SK-N-SH (cell line): ENCODE measurements at places on chromosomes 16 and 17.

DNA sequence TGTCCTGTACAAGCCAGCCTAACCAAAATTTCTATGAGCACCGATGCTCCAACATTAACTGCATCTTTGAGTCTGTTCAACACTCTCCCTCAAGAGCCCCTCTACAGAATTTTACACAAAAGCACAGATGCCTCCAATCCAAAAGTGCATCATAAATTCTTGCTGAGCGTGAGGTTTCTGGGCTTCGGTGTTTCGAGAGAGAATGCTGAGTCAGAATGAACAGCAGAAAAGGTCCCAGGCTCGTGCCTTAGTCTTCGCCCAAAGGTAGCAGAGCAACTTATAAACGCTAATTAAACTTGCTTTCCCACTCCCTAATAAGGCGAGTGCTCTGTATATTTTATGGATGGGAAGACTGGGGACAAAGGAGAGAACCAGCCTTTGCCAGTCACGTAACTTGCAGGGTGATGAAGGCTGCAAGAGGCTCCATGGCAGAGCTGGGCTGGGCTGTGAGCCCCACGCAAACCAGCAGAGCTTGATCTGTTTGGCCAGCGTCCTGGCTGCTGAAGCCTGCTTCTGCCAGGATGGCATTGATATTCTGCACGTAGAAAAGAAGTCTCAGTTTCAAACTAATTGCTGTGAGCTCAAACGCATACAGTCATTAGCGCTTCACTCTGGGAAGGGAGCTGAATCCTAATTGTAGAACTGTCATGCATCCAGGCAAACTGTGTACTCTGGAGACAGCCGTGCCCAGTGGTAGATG lies 138.5 kb downstream of the DNAH9 start:
- no peak for DNase-seq

- no peak for DNase-seq
These were observed 45.6 kb downstream of the SMPD3 start for GRCh38 chr16:68402748-68403040.

GRCh38 chr17:33990943-33991706 lies 264.0 kb upstream of the CCL2 start:
- no peak for DNase-seq

DNA sequence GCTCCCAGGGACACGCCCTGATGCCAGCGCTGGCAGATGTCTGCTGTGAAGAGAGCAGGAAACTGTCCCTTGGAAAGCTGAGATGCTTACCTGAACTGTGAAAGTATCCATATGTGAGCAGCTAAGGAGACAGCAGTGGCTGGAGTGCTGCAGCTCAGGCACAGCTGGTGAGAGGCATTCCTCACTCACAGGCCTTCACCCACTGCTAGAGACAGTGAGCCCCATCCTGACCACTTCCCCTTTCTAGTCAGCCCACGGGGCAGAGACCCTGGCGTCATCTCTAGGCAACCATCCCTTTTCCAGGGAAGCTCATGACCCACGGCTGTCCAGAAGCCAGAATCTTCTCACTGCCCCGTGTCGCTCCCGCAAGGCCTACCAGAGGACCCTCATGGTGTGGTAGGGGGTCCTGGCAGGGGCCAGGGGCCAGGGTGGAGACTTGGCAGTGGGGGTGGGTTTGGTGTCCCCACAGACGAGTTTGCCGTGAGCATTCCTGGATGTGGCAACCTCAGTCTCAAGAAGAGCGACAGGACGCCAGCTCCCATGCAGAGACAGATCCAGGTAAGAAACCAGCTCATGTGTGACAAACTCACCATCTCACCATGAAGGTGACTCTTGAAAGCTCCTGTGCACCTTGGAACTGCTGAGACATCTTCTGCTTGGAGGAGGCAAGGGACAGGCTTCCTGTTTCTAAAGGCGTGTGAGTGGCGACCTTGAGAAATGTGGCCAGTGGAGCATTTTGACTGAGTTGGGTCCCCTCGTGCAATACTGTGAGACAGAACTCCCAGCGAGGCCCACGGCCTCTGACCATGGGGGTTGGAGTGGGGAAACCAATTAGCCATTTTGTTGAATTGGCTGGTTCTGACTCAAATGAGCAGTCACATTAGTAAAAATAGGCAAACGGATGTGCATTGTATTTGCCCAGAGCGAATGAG lies at the start of gene SCIMP:
Gene SCIMP (minus strand): TSS at position 216 of the 932 bp plus-strand sequence. CDS start 105 bp downstream, at position 111.
- DNase-seq, result no peak

GRCh38 chr16:88962478-88963152 lies 14.4 kb downstream of the CBFA2T3 start:
- DNase-seq, result no peak

GRCh38 chr16:47687694-47688093 lies 226.6 kb downstream of the PHKB start:
- no peak for DNase-seq

GRCh38 chr17:72423718-72424117 lies 302.9 kb downstream of the SOX9 start:
- no peak for DNase-seq

DNA sequence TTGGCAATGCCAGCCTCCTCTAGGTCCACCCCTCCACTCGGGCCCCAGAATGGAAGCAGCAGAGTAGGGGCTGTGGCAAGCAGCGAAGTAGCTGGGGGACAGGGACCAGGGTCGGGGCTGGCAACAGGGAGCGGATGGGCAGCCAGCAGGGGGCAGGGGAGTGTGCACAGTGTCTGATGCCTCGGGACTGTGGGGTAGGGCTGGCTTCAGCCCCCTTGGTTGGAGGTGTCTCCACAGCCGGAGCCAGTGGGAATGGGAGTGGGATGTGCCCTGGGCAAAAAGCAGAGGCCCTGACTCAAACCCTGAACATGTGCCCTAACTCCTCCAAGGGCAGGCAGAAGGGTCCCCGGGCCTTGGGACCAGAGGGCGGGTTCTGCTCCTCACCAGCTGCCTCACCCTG lies 18.5 kb upstream of the ARHGAP27 start:
- peak; percentile 24 for DNase-seq

GRCh38 chr16:22670551-22671041 lies 143.4 kb upstream of the HS3ST2 start:
- peak; percentile 64 for DNase-seq

GRCh38 chr16:72860726-72861562 lies 187.0 kb downstream of the ZFHX3 start:
- DNase-seq, result no peak

GRCh38 chr16:82456683-82457082 lies 170.1 kb upstream of the CDH13 start:
- peak; percentile 69 for DNase-seq

DNA sequence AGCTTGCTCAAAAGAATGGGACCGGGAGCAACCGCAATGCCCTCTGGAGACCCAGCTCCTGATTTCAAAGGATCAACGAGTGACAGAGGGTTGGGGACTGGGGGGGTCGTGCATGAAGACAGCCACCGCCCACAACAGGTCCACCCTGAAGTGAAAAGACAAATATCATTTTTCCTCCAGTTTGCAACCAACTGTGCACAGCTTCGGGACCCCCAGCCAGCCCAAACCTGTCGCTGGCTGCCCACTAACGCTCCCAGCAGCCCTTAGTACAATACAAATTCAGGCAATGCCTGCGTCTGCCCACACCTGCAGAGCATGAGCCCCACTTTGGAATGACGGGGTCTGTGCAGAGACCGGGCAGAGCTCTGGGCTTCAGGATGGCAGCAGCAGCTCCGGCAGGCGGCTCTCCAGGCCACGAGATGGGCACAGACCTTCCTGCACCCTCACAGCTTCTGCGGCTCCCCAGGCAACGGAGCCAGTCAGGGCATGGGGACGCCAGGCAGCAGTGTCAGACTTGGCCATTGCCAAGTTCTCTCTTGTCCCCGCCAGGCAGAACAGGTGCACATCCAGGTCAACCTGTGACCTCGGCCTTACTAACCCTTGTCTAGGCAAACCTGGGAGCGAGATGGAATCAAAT lies 60.1 kb downstream of the TBC1D16 start:
- DNase-seq, result no peak

DNA sequence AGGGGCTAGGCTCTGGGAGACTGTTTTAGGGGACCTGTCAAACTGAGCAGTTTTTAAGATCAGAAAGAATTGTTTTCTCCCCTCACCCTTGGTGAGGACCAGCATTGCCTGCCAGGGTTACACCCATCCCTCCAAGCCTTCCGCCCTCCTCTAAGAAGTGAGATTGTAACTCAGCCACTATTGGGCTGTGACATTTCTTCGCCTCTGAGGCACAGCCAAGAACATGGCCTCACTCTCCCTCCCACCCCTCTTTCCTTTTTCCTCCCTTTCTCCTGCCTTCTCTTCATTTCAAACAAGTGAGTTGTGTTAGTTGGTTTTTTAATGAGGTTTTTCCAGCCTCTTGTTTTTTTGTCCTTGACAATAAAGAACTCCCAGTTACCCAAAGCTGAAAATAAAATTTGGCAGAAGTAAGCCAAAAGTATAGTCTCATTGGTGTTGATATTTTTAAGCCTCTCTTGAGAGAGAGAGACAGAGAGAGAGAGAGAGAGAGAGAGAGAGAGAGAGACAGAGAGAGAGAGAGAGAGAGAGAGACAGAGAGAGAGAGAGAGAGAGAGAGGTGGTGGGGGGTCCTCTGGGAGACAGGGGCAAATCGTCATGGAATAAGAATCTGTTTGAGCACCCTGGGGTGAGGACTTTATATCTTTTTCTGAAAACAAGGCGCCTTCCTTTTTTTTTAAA lies 77.2 kb upstream of the TBX2 start:
- no peak for DNase-seq

GRCh38 chr16:48965386-48965785 lies 316.3 kb downstream of the CBLN1 start:
- peak; percentile 59 for DNase-seq

GRCh38 chr17:8421571-8421970 lies 14.1 kb upstream of the NDEL1 start:
- DNase-seq, result no peak

- DNase-seq, result no peak
These were observed 3.3 kb upstream of the SBK1 start for GRCh38 chr16:28289048-28289447.

DNA sequence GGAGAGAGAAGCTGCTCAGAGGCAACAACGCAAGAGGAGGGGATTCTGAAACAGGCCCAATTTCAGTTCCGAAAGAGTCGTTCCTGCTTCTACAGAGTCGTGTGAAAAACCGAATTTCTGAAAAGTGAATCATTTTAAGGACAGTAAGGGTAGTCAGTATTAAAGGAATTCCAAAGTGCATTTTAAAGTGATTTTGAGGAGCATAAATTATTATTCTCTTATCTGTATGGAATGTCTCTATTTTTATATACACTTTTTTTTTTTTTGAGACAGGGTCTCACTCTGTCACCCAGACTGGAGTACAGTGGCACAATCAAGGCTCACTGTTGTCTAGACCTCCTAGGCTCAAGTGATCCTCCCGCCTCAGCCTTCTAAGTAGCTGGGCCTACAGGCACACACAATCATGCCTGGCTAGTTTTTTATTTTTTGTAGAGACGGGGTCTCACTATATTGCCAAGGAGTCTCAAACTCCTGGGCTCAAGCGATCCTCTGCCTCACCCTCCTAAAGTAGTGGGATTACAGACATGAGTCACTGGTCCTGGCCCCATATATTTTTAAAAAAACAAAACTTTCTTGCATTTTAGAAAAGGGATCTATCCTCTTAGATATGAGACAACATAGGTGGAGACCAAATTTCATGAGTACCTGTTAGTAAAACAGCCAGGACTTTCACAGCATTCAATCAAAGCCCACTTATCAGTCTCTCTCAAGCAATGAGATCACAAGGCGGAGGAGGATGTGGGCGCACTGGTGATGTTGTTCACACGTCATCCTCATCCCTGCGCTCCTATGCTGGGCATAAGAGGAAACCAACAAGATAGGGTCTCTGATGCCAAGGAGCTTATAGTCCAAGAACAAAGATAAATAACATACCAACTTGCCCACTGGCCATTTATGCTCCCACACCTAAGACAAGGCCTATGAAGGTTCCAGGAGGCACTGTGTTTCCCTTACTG lies 53.2 kb downstream of the SMG6 start:
- no peak for DNase-seq
